Activated T-cell treated with anti-CD3 and anti-CD28 coated beads, Interleukin-2, amount 50 U/mL, for 72 hours (primary cell): ENCODE measurements at places on chromosomes 4 and X. TPM values are rescaled to one million over a fixed set of nuclear protein-coding genes. Genes with fewer than 3 reads are reported as not detected.
A peak's percentile ranks its signal among the peaks of the same experiment; 100 is the strongest.

GRCh38 chrX:18149454-18149853, 71.2 kb downstream of the BEND2 start:
- no peak for DNase-seq

GRCh38 chr4:99628040-99628439, 29.6 kb downstream of the C4orf54 start:
- no peak for DNase-seq

- DNase-seq, result no peak
These were observed 4.5 kb upstream of the CXCL9 start for GRCh38 chr4:76011700-76012387.

GRCh38 chr4:177185579-177185978, 124.1 kb upstream of the NEIL3 start:
- DNase-seq, result no peak

GRCh38 chr4:88148560-88148959, 9.9 kb downstream of the ABCG2 start:
- DNase-seq, result no peak

- DNase-seq, result peak; percentile 35
These were observed 4.9 kb downstream of the CHRNA9 start for GRCh38 chr4:40340030-40340429.

Gene H2AZ1
- 417 TPM for total RNA-seq

Gene BRS3
- total RNA-seq, result not detected

Gene MAMLD1
- 2.7 TPM for total RNA-seq
